ENCODE measurements at places on chromosomes 1 and 21.

GRCh38 chr1:56977910-56978309 lies 12.1 kb upstream of the C8B start:
- no peak for DNase-seq

GRCh38 chr1:195113471-195113870 lies 1494.8 kb downstream of the KCNT2 start:
- no peak for DNase-seq

- DNase-seq = no peak
Measured at GRCh38 chr1:83012950-83013349, 986.0 kb downstream of the TTLL7 start.

GRCh38 chr1:234481771-234482170 lies 2.8 kb upstream of the TARBP1 start:
- DNase-seq = no peak

- DNase-seq = no peak
Measured at GRCh38 chr1:204181116-204181515, 15.0 kb upstream of the REN start.

GRCh38 chr1:181911715-181912114 lies 149.8 kb downstream of the ZNF648 start:
- no peak for DNase-seq

GRCh38 chr1:182484067-182484466 lies 34.1 kb downstream of the RGSL1 start:
- DNase-seq = no peak

- no peak for DNase-seq
Measured at GRCh38 chr1:111656086-111657017, 36.8 kb downstream of the RAP1A start.

GRCh38 chr1:228986093-228986904 lies 251.0 kb downstream of the RHOU start:
- DNase-seq = peak; percentile 76

DNA sequence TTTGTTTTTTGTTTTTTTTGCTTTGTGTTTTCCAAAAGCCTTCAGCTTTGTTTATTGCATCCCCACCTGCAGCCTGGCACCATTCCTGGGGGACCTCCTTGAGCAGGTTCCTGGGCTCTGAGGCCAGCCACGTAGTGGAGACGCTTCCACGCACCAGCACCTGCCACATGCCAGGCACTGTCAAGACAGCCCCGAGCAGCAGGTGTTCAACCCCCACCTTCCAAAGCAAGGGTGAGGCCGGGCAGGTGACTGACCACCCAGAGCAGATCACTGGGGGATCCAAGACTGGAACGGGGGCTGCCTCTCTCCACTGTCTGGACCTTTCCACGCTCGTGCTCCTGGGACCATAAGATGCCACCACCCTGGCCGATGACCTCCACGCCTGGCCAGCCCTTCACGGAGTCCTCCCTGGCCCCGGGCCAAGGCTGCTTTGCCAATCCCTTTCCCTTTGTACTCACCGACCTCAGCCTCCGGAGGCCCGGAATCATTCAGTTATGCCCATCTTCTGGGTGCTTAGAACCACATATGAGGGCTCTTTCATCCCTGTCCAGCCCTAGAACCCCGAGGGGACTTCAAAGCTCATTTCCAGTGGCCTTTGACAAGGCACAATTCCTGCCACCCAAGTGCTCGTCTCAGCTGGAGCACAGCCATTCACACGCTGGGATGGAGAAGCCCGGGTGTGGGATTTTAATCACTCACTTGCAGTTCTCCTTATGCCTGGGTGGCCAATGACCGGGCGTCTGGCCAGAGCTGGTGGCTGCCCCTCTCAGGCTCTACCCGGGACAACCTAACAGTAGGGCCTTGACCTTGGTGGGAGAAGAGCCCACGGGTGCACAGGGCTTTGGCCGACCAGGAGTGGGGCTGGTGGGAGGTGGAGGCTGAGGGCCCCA lies 330.8 kb downstream of the NPHP4 start:
- peak; percentile 49 for DNase-seq

- no peak for DNase-seq
Measured at GRCh38 chr1:178033019-178033418, 60.9 kb upstream of the RASAL2 start.

DNA sequence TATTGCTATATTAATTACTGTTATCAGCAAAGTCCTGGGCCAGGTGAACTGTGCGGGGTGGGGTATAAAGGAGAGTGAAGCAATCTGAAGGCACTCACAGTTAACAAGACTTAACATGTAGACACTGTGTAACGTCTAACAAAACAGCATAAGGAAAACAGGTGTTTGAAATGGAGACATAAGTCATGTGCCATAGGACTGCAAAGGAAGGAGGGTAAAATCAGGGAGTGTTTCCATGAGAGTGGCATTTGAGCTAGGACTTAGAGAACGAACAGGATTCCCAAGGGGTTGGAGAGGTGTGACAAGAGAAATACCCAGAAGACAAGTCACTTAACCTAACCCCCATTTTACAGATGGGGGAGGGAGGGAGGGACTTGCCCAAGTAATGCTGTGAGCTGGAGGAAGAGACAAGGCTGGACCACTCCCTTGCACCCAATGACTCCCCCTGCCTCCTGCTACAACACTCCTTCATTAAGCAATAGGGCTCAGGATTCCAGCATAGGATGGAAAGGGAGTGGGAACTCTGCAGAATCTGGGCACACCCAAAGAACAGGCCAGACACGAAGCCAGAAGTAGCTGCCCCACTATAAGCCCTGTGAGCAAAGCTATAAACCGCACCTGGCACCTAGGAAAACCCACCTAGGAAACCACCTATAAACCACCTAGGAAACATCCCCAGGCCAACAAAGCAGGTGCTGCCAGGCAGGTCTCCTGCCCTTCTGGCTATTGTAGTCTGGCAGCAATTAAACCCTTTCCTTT lies 6.6 kb downstream of the PEF1 start:
- DNase-seq = no peak

DNA sequence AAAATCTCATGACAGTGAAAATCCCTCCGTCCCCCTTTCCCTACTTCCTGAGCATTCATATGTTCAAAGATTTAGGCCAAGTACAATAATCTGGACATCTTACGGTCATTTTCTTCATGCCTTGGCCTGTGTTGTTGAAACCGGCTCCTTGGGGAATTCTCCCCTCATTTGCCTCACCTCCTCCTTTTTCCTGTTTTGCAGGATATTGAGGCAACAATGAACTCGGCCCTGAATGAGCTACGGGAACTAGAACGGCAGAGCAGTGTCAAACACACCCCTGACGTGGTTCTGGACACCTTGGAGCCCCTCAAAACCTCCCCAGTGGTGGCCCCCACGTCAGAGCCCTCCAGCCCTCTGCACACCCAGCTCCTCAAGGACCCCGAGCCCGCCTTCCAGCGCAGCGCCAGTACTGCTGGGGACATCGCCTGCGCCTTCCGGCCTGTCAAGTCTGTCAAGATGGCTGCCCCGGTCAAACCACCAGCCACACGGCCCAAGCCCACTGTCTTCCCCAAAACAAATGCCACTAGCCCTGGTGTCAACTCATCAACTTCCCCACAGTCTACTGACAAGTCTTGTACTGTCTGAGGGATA lies 9.3 kb upstream of the IKBKE start:
- no peak for DNase-seq

GRCh38 chr1:6909857-6910256 lies 124.6 kb downstream of the CAMTA1 start:
- no peak for DNase-seq

DNA sequence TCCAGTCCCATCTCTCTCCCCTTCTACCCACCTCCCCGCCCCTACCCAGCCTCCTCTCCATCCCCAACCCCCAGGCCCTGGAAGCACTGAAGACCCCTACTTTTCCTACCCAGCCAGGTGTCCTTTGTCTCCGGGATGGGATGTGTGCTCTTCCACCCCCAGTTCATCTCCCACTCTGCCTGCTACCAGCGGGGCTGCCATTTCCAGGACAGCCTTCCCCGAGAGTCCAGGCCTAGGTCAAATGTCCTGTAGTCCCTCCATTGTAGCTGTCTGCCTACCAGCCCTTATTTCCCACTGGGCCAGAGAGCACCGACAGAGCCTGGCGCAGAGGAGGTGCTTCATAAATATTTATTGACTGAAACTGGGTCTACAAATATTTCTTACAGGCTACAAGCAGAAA lies 72.0 kb upstream of the TLR5 start:
- no peak for DNase-seq

- DNase-seq = no peak
Measured at GRCh38 chr21:29657240-29657989, 282.4 kb downstream of the GRIK1 start.

GRCh38 chr1:81756872-81757271 lies 43.9 kb upstream of the ADGRL2 start:
- no peak for DNase-seq

- no peak for DNase-seq
Measured at GRCh38 chr1:76266762-76267161, 192.2 kb downstream of the ST6GALNAC3 start.

DNA sequence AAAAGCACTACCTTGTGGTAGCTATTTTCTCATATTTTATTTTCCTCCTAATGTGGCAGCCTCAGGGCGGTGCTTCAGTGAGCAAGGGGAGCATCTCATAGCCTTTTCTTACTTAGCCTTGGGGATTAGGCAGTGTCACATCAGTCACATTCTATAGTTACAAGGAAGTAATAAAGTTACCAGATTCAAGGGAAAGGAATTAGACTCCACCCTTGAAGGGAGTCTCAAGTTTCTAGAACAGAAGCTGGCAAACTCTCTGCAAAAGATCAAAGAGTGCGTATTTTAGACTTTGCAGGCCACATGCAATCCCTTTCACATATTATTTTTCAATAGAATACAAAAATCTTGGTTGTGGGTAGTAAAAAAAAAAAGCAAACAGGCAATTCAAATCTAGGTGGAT lies 350.4 kb downstream of the AMY1C start:
- no peak for DNase-seq

GRCh38 chr1:42033629-42034028 lies 114.9 kb upstream of the HIVEP3 start:
- DNase-seq = no peak

DNA sequence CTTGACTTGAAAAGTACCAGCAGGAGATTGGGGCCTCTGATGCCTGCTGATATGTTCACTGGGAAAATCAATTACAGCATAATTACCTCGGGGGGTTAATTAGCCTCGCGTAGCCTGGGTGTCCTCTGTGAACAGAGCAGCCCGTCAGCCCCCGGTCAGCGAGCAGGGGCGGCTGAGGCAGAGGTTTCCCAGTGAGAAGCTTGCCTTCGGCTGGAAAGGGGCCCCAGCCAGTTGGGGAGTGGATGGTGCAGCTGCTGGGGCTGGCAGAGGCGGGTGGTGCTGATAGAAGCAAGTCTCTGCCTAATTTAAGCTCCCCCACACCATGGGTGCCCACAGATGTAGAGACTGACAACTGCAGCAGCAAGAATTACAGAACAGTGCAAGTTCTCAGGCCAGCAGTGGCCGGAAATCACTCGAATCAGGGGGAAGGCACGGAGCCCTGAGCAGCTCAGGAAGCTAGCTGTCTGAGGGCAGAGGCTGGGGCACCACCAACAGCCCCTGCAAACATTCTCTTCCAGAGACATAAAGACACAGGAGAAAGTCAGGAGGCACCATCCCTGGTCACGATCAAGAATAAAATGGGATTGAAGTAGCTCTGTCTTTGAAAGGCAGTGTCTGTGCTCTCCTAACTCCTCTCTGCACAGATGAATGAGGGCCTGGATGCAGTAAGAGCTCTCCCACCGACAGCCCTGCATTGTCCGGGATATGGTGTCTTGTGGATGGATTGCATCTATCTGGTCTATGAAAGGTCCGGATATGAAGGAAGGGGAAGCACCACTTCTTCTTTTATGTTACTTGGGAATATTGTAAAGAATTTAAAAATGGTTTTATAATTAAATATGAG lies 166.5 kb upstream of the CD34 start:
- DNase-seq = no peak

DNA sequence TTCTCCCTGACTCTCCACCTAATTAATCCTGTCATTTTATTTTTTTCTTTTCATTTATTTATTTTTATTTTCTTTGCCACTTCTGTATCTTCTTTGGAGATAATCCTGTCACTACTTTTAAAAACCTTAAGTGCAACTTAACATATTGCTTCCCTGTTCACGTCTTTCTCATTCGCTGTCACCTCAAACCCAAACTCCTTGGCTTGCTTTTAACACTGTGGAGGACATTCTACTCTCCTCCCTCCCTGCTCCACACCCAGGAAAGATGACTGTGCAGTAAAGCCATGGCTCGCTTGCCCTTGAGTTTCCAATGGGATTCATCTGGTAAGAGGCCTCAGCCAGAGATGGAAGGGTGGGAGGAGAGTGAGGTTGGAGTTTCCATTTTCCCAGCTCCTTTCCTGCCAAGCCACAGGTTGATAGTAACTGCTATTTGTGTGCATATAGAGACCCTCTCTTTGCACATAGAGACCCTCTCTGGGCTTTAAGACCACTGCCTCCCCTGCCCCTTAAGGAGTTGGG lies 6.4 kb upstream of the BRWD1 start:
- no peak for DNase-seq

- DNase-seq = no peak
Measured at GRCh38 chr1:55059302-55060132, 20.2 kb downstream of the PCSK9 start.

- peak; percentile 68 for DNase-seq
Measured at GRCh38 chr1:27026621-27027574, 14.2 kb upstream of the TENT5B start.

- no peak for DNase-seq
Measured at GRCh38 chr1:201947697-201948008, 1.3 kb upstream of the LMOD1 start.

- DNase-seq = no peak
Measured at GRCh38 chr1:64172458-64172983, 30.9 kb upstream of the UBE2U start.

DNA sequence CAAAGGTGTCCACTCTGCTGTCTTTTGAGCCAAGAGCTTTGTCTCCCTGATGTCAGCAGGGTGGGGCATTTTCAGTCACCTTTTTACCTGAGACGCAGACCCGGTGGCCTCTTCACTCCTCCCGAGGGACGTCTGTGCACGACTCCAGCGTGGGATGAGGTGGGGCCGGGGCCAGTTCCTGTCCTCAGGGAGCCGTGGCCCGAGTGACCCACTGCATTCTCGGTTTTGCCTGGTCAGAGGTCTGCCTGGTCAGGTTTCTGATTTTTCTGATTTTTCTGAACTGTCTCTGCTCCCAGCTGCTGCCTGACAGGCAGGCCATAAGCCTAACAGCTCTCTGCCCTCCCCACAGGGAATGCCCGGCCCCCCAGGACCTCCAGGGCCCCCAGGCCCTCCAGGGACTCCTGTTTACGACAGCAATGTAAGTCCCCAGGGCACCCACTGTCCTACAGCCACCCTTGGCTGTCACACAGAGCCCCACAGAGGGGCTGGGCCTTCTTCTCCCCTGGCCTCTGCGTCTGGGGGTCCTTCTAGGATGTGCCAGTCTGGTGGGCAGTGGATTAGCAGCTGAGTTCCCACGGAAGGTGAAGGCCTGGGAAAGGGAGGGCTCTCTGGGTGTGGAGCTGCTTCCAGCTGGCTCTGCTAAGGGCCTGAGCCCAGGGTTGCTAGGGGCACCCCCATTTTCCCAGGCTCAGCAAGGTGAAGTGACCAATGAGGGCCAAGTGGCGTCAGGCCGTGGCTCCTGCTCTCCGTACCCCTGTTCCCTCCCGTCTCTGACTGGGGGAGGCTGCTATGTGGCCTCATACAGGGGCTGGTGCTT lies 45.9 kb downstream of the SLC19A1 start:
- peak; percentile 24 for DNase-seq

- DNase-seq = no peak
Measured at GRCh38 chr1:119791377-119791776, 19.9 kb downstream of the REG4 start.

All from Right ventricle myocardium superior (tissue), 1 donor.